Thoracic aorta (tissue), 2 donors: ENCODE measurements at places on chromosomes 11 and 22. TPM values are rescaled to one million over a fixed set of nuclear protein-coding genes. Genes with fewer than 3 reads are reported as not detected.

CD151 gene
- 532 TPM for total RNA-seq

HBB gene
- 257 TPM for total RNA-seq

TRIM48 gene
- not detected for total RNA-seq

CEP126 gene
- 11.3 TPM for total RNA-seq

MRPL40 gene
- total RNA-seq: 6.8 TPM

CHRM1 gene
- not detected for total RNA-seq

DDIAS gene
- 1.2 TPM for total RNA-seq

TREH gene
- not detected for total RNA-seq

C11orf87 gene
- total RNA-seq: not detected

KRTAP5-1 gene
- not detected for total RNA-seq

TMEM191B gene
- not detected for total RNA-seq

PDGFD gene
- 135 TPM for total RNA-seq

MMP12 gene
- not detected for total RNA-seq

XKR3 gene
- total RNA-seq: not detected

TMEM225 gene
- total RNA-seq: not detected

ELFN2 gene
- total RNA-seq: not detected

P2RY2 gene
- total RNA-seq: 3.5 TPM

ALG12 gene
- total RNA-seq: 17.4 TPM

SOX6 gene
- 0.27 TPM for total RNA-seq

CHRDL2 gene
- not detected for total RNA-seq

GLB1L3 gene
- total RNA-seq: not detected

POU2F3 gene
- total RNA-seq: not detected

SLC25A45 gene
- total RNA-seq: 19.0 TPM

RTN4R gene
- total RNA-seq: 7.4 TPM

SPON1 gene
- total RNA-seq: 20.6 TPM

SCGB2A2 gene
- not detected for total RNA-seq

BARX2 gene
- not detected for total RNA-seq

LRRC56 gene
- total RNA-seq: 0.41 TPM

MUC2 gene
- total RNA-seq: not detected

ARHGEF17 gene
- total RNA-seq: 244 TPM

VPS37C gene
- total RNA-seq: 32.7 TPM

CDHR5 gene
- total RNA-seq: not detected

AMOTL1 gene
- total RNA-seq: 64.2 TPM

DNAJB7 gene
- not detected for total RNA-seq

ST3GAL4 gene
- 98.0 TPM for total RNA-seq

CDC42BPG gene
- 0.68 TPM for total RNA-seq
